Activated CD4-positive, CD25-positive, alpha-beta regulatory T cell treated with anti-CD3 and anti-CD28 coated beads, Interleukin-2, amount 50 U/mL, for 72 hours (primary cell): ENCODE measurements at places on chromosomes 11 and 22.

DNA sequence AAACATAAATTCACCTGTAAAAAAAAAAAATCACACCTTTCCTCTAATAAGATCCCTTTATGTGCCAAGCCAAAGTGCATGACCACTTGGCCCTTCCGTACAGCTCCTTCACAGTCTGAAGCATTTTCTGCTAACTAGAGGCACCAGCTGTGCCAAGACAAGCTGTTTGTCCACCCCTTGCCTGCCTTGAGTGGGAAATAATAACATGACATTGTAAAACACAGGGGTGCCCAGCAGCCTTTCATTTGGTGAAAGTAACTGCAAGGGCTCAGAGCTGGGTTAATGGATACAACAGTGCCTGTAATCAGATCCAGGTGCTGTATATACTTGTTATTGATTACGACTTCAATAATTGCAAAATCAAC is 59.2 kb downstream of the DDIAS start:
- no peak for DNase-seq

GRCh38 chr11:11588243-11588642 is 33.6 kb downstream of the GALNT18 start:
- no peak for DNase-seq

GRCh38 chr11:6402561-6402981 is 12.3 kb downstream of the SMPD1 start:
- peak; percentile 50 for DNase-seq

GRCh38 chr11:126111458-126112116 is 48.9 kb upstream of the CDON start:
- no peak for DNase-seq

GRCh38 chr22:50303515-50303847 is 4.0 kb downstream of the PLXNB2 start:
- no peak for DNase-seq

DNA sequence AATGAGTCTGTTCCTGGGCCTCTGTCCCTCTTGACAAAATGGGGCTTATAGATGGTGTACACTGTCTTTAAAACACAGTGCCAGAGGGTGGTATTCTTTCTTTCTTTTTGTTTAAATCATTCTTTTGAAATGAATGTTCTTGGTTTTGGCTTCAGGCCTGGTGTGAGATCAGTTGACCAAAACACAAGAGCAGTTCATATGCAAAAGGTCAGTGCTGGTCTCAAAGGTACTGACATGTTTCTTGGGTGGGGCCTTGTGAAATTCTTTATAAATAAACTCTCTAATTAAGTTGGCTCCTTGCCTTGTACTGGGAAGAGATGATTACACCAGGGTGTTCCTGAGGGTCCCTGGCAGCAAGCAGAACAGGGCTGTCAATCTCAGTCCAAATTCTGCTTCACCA is 110.0 kb downstream of the FBXO7 start:
- no peak for DNase-seq

- DNase-seq, result no peak
Measured at GRCh38 chr11:134478176-134478575, 66.1 kb upstream of the B3GAT1 start.

- DNase-seq, result no peak
Measured at GRCh38 chr22:20412474-20413216, 18.7 kb downstream of the ZNF74 start.

- no peak for DNase-seq
Measured at GRCh38 chr11:130995266-130995665, 79.0 kb upstream of the SNX19 start.
